ENCODE measurements at places on chromosomes 7 and 10.
A peak's percentile ranks its signal among the peaks of the same experiment; 100 is the strongest.

DNA sequence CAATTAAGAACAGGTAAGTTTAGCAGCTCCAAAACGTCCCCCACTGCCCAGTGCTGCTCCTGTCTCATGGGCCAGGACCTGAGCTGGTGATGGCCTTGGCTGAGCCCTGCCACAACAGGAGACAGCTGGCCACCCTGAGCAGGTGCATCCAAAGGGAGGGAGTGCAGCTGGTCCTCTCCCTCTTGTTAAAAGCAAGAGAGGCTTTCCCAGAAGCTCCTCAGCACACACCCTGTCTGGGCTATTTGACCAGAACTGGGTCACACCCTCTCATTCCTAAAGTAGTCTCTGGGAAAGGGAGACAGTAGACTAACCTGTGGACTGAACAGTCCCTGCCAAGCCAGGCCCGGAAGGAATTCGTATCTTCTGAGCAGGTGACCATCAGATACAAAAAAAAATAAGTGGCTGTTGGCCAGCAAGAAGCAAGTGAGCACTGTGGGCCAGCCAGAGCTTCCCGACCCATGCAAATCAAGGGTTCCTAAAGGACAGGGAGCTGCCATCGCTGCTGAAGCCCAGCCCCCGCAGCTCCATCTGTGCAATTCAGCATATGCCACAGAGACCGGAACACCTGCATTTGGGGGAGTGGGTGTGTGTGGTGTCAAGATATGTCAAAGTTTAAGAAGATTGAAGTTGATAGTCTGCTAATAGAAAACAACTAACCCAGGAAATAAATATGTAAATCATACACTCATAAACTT, 2.1 kb upstream of the TMEM72 start:
- no peak for DNase-seq

- no peak for DNase-seq
Measured at GRCh38 chr7:47247132-47247531, 334.8 kb downstream of the TNS3 start.

- no peak for DNase-seq
Measured at GRCh38 chr10:91602868-91603568, 29.9 kb downstream of the PPP1R3C start.

GRCh38 chr10:125012851-125013528, 71.1 kb downstream of the ZRANB1 start:
- no peak for DNase-seq

DNA sequence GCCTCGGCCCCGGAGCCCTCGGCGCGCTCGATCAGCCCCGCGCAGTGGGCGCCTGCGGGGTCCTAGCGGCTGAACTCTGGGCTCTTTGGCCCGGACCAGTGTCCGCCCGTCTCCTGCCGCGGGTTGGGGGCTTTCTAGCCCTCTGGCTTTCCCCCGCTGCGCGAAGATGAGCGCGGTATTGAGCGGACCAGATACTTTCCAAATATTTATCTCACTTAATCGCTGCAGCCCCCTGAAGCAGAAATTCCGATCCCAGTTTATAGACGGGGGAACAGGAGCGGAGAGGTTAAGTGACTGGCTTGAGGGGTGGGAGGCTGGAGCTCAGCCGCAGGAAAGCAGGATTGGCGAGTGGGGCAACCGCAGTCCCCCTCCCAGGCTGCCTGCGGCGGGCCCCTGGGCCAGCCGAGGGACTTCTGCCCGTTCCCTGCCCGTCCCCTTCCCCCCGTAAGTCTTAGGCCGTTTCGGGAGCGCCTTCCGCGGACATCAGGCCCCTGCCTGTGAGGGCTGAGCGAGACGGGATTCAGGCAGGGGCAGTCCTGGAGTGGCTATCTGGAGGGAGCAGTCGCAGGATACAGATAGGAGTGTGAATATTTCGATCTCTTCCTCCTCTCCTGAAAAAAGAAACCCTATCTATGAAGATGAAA, 565 bp downstream of the STRIP2 start:
- peak; percentile 19 for DNase-seq

GRCh38 chr7:8637322-8637721, 203.9 kb downstream of the NXPH1 start:
- DNase-seq: no peak

DNA sequence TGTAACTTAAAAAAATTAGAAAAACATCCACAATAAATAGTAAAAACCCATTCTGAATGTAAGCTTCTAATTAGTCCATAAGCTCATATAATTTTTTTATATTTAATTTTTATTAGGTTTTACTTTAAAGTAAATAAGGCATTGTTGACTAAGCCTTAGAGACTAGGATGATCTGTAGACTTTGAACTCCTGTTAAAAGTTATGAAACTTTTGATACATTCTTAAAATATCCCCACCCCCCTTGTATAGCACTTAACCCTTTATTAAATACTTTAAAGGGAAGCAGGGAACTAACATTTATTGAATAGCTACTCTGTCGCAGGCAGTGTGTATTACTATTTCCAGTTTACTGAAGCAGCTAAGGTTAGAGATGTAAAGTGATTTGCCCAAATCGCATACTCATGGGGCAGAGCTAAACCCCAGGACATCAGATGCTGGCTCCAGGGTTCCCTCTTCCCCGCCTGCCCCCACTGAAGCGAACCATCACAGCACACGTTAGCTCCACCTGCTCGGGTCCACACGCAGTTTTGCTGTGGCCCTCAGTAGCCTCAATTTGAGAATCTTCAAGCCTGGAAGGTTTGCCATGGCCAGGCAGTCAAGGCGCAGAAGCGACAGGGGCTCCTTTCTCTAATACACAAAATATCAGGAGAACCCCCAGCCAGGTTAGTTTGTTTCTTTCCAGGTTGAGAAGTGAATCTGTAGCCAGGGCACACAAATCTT, 762 bp downstream of the PON1 start:
- no peak for DNase-seq

DNA sequence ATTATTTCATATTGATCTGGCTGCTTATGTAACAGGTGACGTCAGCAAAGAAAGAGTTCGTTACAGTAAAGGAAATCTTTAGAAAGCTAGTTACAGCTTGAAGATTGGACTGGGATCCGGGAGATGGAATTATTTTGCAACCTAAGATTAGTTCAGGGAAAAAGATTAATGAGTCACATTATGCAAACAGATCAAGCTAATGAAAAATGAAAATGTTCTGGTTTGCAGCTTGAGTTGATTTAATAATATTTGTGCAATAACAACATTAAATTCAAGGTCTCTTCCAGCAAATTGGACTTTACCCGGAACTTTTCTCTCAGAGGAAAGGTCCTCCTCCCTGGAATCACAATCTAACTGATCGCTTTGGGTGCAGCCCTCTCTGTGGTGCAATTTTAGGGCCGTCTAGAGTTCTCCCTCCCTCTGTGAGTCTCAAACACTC, 119.5 kb downstream of the OTUD1 start:
- DNase-seq: no peak

GRCh38 chr7:117666031-117666430, 186.2 kb downstream of the CFTR start:
- no peak for DNase-seq

DNA sequence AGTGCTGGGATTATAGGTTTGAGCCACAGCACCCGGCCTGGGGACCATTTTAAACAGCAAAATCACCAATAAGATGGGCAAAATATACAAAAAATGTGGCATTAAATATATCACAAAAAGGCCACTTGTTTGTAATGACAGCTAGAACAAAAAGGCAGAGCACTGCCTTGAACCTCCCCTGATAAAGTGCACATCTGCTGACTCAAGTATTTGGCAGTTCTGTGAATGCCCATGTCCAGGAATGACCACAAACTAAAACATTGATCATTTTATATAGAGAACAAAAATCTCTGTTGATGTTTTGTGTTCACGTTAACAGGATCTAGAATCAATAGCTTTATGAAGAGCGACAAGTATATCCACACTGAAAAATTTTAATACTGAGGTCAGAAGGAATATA, 21.5 kb downstream of the HERC4 start:
- no peak for DNase-seq

DNA sequence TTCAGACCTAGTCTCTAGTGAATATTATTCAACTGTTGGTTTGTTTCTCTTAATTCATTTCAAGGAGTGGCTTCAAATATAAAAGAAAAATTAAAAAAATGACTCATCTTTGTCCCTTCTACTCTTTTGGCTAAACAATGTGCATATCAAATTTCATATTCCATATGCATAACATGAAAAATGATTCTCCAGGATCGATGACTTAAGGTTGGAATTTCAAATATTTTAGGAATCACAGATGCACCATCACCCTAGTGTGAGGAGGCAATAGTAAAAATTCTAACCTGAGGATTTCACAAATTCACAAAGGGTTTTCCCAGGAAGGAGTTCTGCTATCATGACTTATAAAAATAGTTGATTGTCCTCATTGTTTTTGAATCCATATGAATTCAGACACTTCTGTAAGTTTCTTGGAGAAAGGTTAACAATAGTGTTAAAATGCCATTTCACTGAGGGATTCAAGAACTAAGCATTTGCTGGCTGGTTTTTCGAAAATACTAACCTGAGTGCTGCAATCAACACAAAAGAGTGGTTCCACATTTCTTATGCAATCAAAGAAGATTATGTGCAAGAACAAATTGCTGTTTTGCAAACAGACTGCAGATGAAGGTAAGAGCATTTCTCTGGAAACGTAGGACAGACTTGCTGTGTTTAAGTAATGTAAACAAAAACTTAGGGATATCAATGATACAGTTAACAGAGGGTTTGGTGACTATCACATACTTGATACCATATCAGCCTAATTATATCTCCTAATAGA, 547.5 kb upstream of the LRRTM3 start:
- DNase-seq: no peak

DNA sequence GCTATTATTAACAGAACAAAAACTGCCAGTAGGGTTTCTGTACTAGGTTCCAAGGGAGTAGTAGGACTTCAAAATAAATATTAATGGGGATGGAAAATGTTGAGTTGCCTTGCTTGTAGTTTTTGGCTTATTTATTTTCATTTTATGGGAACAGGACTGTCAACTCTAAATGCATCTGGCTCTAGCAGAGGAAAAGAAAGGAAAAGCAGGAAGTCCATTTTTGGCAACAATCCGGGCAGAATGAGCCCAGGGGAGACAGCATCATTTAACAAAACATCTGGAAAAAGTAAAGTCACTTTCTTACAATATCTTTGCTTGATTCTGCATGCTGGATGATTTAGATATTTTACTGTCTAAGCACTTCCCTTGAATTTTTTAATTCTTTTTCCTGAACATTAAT, 69.4 kb downstream of the NOC3L start:
- no peak for DNase-seq

DNA sequence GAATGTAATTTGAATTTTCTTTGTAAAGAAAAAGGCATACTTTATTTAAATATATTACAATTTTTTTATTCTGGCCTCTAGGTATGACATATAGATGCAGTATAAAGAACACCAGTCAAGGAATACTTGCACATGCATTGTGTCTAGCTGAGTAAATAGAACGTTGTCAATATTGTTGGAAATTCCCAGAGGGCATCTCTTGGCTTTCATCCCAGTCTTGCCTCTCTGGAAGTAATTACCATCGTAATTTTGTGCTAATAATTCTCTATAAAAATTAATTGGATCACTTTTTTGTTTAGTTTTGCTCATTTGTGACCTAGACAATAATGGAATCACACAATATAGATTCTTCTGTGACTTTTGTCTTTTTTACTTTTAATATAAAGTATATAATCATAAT, 1052.3 kb upstream of the CELF2 start:
- no peak for DNase-seq

- DNase-seq: peak; percentile 63
Measured at GRCh38 chr7:5284304-5285281, 1.9 kb downstream of the SLC29A4 start.

DNA sequence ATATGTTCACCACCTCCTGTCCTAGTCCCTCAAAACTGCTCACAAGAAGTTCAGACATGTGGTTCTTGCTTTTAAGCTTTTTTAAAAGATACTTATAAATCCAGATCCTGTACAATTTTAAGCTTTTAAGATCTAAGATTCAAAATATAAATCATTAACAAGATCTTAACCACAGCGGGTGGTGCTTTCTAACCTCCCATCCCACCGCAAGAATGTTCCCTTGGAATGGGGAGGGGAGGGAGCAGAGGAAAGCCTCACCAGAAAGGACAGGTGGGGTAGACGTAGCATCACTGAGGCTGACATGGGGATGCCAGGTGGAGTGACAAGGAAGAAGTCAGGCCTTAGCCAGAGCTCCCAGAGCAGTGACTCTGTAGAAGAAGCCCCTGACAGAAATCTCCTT, 133.5 kb downstream of the C1GALT1 start:
- DNase-seq: no peak

DNA sequence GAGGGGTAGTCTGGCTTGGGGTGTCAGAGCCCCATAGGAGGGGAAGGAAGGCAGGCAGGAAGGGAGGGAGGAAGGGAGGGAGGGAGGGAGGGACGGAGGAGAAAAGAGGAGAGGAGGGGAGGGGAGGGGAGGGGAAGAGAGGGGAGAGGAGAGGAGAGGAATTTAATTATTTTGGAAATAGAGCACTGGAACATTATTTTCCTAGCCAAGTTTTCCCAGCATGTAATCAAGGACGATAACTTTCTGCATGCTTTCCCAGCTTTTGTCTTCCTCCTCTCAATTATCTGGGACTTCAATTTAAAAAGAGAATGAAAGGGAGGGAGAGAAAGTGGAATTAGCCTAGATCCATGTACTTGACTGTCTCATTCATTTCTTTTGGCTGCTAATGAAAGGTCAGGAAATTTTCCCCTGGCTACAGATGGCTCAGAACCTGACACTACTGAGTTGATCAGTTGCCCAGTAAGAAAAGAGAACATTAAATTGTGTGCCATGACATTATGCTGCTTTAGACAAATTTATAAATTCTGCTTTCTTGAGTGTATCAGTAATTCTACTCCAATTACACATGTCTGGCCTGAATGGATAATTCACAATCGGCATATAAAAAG, 148.8 kb downstream of the LRRC4 start:
- DNase-seq: no peak

- no peak for DNase-seq
Measured at GRCh38 chr7:73717025-73717807, 2.3 kb downstream of the STX1A start.

- DNase-seq: no peak
Measured at GRCh38 chr7:81652225-81652624, 117.6 kb downstream of the HGF start.

- no peak for DNase-seq
Measured at GRCh38 chr10:84256510-84257342, 11.9 kb downstream of the RGR start.

- no peak for DNase-seq
Measured at GRCh38 chr7:157189405-157189804, 50.7 kb downstream of the UBE3C start.
